Neural cell (in vitro differentiated cells): ENCODE measurements at places on chromosomes 13 and 19. TPM values are rescaled to one million over a fixed set of nuclear protein-coding genes. Genes with fewer than 3 reads are reported as not detected.

IGFL1 gene
- not detected in 2 replicates for polyA plus RNA-seq

DCT gene
- 0.14 TPM in 1 of 2 replicates, not detected in the other for polyA plus RNA-seq

AMH gene
- polyA plus RNA-seq, result 57.5 and 71.5 TPM in 2 replicates

NDUFS7 gene
- polyA plus RNA-seq, result 192 and 196 TPM in 2 replicates

LRCH1 gene
- 15.4 and 17.7 TPM in 2 replicates for polyA plus RNA-seq

STOML3 gene
- not detected in 2 replicates for polyA plus RNA-seq

SYNGR4 gene
- not detected in 2 replicates for polyA plus RNA-seq

CLC gene
- polyA plus RNA-seq, result 1.1 and 4.1 TPM in 2 replicates

FARSA gene
- 47.6 and 55.9 TPM in 2 replicates for polyA plus RNA-seq

CNFN gene
- not detected in 2 replicates for polyA plus RNA-seq

C19orf81 gene
- polyA plus RNA-seq, result 17.0 and 28.3 TPM in 2 replicates

NLRP4 gene
- polyA plus RNA-seq, result not detected in 2 replicates

ZNF726 gene
- not detected in 2 replicates for polyA plus RNA-seq

SBNO2 gene
- polyA plus RNA-seq, result 4.8 and 5.2 TPM in 2 replicates

RETN gene
- polyA plus RNA-seq, result not detected in 2 replicates

EDNRB gene
- 0.20 TPM in 1 of 2 replicates, not detected in the other for polyA plus RNA-seq

KIR2DL3 gene
- polyA plus RNA-seq, result not detected in 2 replicates

ATP1A3 gene
- polyA plus RNA-seq, result 36.2 and 53.6 TPM in 2 replicates

SOHLH2 gene
- polyA plus RNA-seq, result 4.5 and 4.7 TPM in 2 replicates

CLDN10 gene
- not detected in 2 replicates for polyA plus RNA-seq

TNFRSF19 gene
- polyA plus RNA-seq, result 2.3 and 3.3 TPM in 2 replicates

PROZ gene
- not detected in 2 replicates for polyA plus RNA-seq

ZNF724 gene
- 2.4 and 3.2 TPM in 2 replicates for polyA plus RNA-seq

NFILZ gene
- not detected in 2 replicates for polyA plus RNA-seq

CALR3 gene
- polyA plus RNA-seq, result not detected in 2 replicates

SIGLEC14 gene
- polyA plus RNA-seq, result not detected in 2 replicates

TRAPPC6A gene
- 34.9 and 48.5 TPM in 2 replicates for polyA plus RNA-seq

ANGPTL4 gene
- not detected in 2 replicates for polyA plus RNA-seq

ZNF583 gene
- polyA plus RNA-seq, result 31.5 and 39.5 TPM in 2 replicates

TEX29 gene
- not detected in 2 replicates for polyA plus RNA-seq

LIM2 gene
- polyA plus RNA-seq, result not detected in 2 replicates

FCAR gene
- polyA plus RNA-seq, result not detected in 2 replicates

LILRB1 gene
- polyA plus RNA-seq, result not detected in 2 replicates

FGF21 gene
- not detected in 2 replicates for polyA plus RNA-seq

TPTE2 gene
- 0.83 and 1.0 TPM in 2 replicates for polyA plus RNA-seq

GJB6 gene
- polyA plus RNA-seq, result not detected in 2 replicates

REEP6 gene
- 10.7 and 17.0 TPM in 2 replicates for polyA plus RNA-seq

LILRB2 gene
- not detected in 2 replicates for polyA plus RNA-seq

ZNF136 gene
- polyA plus RNA-seq, result 14.2 and 16.2 TPM in 2 replicates

KLK14 gene
- not detected in 2 replicates for polyA plus RNA-seq

GIPR gene
- polyA plus RNA-seq, result 6.4 and 13.1 TPM in 2 replicates

C19orf85 gene
- 0.19 and 3.0 TPM in 2 replicates for polyA plus RNA-seq

SPACA4 gene
- polyA plus RNA-seq, result not detected in 2 replicates

UBE2L5 gene
- polyA plus RNA-seq, result not detected in 2 replicates

ZNF98 gene
- polyA plus RNA-seq, result not detected in 2 replicates

KLK15 gene
- not detected in 2 replicates for polyA plus RNA-seq

TBXA2R gene
- not detected in 2 replicates for polyA plus RNA-seq

PINLYP gene
- polyA plus RNA-seq, result 1.9 and 3.2 TPM in 2 replicates
